ENCODE measurements at places on chromosomes 1 and 21.
A peak's percentile ranks its signal among the peaks of the same experiment; 100 is the strongest.

- no peak for DNase-seq
Observed at GRCh38 chr21:32206631-32207405, 72.0 kb downstream of the MIS18A start.

- no peak for DNase-seq
Observed at GRCh38 chr1:77438236-77438913, 156.6 kb downstream of the AK5 start.

DNA sequence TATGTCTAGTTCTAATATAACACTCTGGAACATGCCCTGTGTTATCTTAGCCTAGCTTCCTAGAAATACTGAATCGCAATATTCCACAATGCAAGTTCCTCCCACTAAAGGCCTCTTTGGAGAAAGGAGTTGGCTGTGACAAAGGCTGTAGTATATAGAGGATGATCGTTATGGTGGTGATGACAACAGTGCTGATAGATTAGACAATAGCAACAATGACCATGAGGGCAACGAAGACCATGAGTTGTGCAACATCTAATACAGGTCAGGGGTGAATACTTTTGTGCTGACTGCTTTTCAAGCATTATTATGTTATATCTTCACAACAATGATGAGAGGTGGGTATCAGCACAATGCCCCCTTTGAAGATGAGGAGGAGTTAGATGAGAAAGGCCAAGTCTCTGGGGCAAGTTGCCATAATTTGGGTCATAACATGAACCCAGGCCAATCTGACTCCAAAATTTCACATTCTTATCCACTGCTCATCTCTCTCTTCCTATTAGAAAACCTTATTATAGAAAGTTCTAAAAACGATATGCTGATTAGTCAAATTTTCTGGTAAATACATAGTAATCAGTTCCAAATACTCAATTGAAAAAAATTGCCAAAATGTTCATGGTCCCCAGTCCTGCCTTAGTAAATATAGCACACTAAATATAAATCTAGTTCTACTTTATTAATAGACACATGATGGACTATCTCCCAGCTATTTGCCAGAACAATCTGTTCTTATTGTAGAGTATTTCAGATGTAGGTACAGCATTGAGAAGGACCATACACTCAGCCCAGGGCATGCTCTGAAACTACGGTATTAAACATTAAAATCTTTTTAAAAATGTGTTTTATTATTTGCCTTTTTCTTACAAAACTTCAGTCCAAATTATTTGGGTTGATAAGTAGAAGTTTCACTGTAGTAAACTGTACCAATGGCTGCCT lies 37.5 kb downstream of the HIVEP3 start:
- no peak for DNase-seq

DNA sequence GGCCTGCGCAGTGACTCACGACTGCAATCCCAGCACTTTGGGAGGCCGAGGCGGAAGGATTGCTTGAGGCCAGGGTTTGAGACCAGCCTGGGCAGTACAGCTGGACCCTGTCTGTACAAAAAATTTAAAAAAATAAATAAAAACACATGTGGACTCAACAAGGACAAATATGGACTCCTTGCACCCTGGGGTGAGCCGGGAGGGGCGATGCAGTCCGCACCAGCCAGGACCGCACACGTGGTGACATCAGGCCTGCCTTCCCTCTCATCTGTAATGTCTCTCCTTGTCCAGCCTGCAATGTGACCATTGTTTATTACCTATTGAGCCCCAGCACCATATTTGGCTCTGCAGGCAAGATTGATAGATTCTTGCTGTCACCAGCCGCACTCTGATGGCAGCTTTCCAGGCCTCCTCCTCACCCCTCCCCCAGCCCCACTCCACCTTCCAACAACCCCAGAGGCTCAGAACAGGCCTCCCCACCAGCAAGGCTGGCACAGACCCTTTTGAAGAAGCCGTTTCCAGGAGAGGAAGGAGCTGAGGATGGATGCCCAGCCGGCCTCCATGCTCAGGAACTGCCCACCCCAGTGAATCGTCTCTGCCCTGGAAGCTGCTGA lies 55.2 kb downstream of the IRF2BP2 start:
- no peak for DNase-seq

GRCh38 chr1:201122321-201122957 lies 4.5 kb downstream of the ASCL5 start:
- no peak for DNase-seq

DNA sequence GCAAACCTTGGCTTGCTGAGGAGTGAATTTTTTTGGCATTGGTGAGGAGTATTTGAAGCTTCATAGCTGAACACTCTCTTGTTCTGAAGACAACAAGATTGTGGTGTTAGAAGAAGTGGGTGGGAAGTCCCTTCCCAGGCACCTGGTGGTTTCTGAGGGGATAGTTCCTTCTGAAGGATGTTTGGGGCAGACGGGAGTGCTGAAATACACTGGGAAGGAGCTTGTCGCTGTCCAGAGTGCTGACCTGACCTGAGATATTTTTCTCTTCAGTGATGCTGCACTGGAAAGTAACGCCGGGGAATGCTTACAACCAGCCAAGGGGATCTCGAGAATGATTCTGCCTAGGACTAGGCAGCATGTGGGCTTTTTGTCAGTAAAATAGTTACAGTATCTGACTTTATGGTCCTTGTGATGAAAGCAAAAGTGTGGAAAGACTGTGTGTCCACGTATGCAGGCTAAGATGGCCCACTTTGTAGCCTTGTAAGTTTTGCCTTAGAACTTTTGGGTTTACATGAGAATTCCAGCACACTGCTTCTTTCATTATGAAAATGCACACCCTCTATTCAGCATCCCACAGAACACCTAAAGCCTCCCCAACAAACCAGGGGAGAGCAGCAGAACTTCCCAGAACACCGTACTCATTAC lies 33.1 kb upstream of the NFASC start:
- DNase-seq = peak; percentile 64

DNA sequence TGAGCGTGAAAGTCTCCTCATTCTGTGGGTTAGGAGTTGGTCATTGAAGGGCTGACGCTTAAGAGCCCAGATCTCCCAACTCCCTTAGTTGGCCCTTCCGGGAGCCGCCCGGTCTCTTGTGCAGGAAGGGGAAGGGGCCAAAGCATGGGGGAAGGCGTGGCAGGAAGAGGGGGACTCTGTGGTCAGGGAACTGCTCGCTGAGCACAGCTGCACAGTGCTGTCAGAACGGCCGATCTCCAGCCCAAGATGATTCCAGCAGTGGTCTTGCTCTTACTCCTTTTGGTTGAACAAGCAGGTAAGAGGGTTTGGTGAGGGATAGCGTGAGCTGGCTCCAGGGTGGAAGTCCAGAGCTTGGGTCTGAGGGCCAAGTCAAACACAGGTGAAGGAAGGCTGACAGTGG lies at the start of gene FCER1G:
TSS of gene FCER1G (plus strand) at position 220 of the 400 bp plus-strand sequence. CDS start at position 247, 27 bp downstream.
- DNase-seq = peak; percentile 76

DNA sequence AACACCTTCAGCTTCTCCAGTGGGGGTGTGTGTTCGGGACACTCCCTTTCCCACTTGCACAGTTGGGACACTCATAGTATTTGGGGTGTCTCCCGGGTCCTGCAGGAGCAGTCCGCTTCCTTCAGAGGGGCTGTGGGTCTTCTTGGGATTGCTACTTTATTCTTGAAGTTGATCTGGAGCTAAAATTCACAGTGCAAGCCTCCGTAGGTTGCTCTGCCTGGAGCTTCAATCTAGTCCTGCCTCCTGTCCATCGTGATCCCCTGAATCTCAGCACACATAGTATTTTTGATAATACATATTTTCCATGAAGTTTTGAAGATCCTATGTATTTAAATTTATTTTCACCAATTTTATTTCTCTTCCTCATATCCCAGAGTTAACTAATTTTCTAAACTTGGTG lies 902.1 kb downstream of the LTN1 start:
- no peak for DNase-seq

- DNase-seq = no peak
Observed at GRCh38 chr1:225757927-225758656, 19.5 kb upstream of the SRP9 start.

DNA sequence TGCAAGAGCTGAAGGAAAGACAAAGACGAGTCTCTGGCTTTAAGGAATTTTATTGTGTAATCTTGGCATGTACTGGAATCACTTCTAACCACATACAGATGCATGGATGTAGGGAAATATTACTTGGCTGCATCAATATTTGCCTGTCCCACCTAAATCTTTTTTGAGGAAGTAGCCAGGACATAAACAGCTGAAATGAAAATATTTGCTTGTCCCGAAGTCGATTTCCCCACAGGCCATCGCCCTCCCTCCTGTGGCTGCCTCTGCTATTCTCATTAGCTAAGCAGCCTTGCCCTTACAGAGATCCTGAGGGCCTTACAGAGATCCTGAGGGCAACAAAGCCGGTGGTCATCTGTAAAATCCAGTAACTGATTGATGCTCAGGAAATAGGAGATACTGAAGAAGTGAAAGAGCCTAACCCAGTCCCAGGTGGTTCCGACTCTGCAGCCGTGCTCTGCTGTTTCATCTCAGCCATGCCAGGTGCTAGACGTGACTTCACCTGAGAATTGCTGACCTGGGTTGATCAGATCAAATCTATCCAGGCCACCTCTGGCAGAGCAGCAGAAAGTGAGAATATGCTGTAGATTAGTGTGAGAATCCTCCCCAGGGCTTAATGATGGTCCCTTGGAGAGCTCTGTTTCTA lies 25.5 kb downstream of the MAN1C1 start:
- no peak for DNase-seq

DNA sequence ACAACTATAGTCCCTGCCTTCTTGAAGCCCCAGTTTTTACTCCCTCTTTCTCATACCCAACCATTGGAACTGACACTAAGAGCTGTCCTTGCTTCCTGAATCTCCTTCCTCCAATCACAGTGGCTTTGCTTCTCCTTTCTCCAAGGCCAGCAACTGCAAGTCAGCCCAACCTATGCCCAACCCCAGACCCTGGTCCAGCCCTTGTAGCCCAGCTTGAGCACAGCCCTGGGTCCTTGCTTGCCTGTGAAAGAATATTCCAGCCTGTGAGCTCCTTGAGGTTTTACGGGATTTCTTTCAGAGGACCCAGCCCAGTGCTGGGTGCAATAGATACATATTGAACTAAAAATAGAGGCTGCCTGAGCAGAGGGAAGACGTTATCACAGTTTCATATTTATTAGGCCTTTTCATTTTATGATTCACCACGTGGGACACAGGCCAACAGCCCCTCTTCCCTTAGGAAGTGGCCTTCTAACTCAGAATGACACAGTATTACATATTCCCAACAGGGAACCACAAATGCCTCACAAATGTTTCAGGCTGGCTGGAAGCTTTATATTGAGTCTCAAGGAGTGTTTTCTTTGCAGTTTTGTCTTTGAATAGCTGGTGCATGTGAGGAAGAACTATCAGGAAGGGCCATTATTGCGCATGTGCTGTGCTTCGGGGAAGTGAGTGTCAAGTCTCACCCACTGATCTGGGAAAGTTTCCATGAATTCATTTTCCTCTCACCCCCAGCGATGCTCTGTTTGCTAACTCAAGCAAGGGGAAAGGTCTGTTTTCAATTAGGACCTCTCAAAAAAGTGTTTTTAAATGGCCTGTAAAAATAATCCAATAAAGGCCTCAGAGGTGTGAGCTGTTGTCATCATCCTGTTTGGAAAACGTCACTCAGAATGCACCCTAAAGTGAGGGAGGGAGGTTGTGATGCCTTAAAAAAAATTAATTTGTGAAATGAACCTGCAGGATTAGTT lies 92.3 kb upstream of the NFIA start:
- DNase-seq = no peak

DNA sequence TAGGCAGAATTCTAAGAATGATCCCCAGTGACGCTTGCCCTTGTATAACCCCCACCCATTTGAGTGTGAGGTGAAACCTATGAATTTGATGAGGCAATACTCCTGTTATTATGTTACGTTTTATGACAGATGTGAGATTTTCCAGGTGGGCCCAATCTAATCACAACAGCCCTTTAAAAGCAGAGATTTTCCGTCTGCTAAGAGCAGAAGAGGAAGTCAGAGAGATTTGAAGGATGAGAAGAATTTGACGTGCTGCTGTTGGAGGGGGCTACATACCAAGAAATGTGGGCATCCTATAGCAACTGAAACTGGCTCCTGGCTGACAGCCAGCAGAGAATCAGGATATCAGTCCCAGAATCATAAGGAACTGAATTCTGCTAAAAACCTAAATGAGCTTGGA lies 2.4 kb upstream of the SLC19A2 start:
- DNase-seq = no peak

GRCh38 chr1:168623831-168624230 lies 47.4 kb downstream of the XCL1 start:
- no peak for DNase-seq

GRCh38 chr21:35527358-35527757 lies 478.3 kb upstream of the RUNX1 start:
- DNase-seq = no peak

GRCh38 chr1:87279966-87280535 lies 48.6 kb upstream of the LMO4 start:
- DNase-seq = peak; percentile 69

GRCh38 chr1:184672013-184672726 lies 82.5 kb downstream of the EDEM3 start:
- no peak for DNase-seq

All from Kasumi-1 (cell line).